ENCODE measurements at places on chromosomes 6 and 20. TPM values are rescaled to one million over a fixed set of nuclear protein-coding genes. Genes with fewer than 3 reads are reported as not detected.
A peak's percentile ranks its signal among the peaks of the same experiment; 100 is the strongest.

The HTR1E gene
- not detected for total RNA-seq

The TPBG gene
- total RNA-seq: not detected

The GPR63 gene
- total RNA-seq: 1.6 TPM

GRCh38 chr6:129755787-129756186 lies 45.8 kb upstream of the ARHGAP18 start:
- H3K4me3 ChIP-seq: no peak overlapping the region
- peaks cover 5% of the 10 kb centered on the region for H3K27me3 ChIP-seq
- no peak overlapping the region for H3K27ac ChIP-seq
- peaks cover 13% of the 10 kb centered on the region for H3K4me1 ChIP-seq

- H3K4me1 ChIP-seq: no peaks in the 10 kb centered on the region
- no peak overlapping the region for H3K4me3 ChIP-seq
- H3K27me3 ChIP-seq: peaks cover 9% of the 10 kb centered on the region
- no peak overlapping the region for H3K27ac ChIP-seq
- DNase-seq: no peak
- no peaks in the 10 kb centered on the region for H3K36me3 ChIP-seq
Observed at GRCh38 chr6:53833155-53833554, 38.4 kb downstream of the LRRC1 start.

DNA sequence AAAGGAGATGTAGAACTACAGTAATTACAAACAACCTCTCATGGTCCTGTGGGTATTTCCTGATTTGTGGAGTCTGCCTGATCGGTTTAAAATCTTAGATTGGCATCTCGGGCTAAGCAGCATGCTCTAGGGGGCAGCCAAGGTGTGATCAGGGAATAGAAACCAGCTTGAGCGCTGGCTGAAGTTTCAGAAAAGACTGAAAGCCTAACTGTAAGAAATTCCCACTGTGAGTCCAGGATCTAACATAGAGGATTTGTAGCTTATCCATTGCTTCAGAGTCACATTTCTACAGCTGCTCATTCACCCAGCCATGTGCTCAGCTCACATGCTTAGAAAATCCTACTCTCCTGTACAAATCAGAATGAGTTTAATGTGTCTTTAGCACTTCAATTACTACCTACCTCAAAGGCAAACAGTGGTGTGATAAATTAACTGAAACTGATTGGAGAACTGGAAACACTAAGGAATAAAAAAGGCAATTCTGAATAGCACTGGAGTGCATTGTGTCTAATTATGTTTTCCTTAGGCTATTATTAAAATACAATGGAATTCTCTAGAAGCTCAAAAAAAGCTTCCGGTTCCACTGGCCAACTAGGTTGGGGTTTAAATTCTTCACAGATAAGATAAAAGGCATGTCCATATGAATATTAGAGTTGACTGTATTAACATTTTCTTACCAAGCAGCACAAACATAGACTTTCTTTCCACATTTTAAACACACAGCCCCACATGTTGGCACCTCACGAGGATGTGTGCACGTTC lies 73.8 kb upstream of the MPC1 start:
- H3K36me3 ChIP-seq: peaks cover 4% of the 10 kb centered on the region
- H3K4me3 ChIP-seq: no peak overlapping the region
- no peak for DNase-seq
- no peaks in the 10 kb centered on the region for H3K4me1 ChIP-seq

DNA sequence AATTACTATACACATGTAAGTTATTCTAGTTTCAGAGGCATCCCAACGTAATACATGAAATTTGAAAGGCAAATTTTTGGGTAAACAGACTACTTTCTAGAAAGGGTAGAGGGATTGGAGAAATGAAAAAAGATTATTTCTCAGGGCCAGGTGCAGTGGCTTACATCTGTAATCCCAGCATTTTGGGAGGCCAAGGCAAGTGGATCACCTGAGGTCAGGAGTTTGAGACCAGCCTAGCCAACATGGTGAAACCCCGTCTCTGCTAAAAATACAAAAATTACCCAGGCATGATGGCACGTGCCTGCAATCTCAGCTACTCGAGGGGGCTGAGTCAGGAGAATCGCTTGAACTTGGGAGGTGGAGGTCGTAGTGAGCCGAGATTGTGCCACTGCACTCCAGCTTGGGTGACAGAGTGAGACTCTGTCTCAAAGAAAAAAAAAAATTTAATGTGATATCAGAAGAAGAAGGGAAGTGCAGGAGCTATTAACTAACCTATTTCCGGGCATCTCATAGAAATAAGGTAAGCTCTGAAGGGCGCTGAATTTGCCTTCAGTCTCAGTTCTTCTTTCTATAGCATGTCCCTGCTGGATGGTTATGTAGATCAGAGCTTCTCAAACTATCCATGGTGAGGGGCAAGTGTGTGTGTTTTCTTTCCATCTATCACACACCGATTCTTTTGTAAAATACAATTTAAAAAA lies 100.3 kb upstream of the MTHFD1L start:
- H3K27me3 ChIP-seq: no peaks in the 10 kb centered on the region
- no peak overlapping the region for H3K4me3 ChIP-seq
- no peaks in the 10 kb centered on the region for H3K4me1 ChIP-seq
- H3K27ac ChIP-seq: no peak overlapping the region
- no peak for DNase-seq

GRCh38 chr20:9441948-9442347 lies 72.4 kb upstream of the LAMP5 start:
- no peaks in the 10 kb centered on the region for H3K27me3 ChIP-seq
- no peaks in the 10 kb centered on the region for H3K4me1 ChIP-seq
- DNase-seq: no peak
- H3K27ac ChIP-seq: no peak overlapping the region

DNA sequence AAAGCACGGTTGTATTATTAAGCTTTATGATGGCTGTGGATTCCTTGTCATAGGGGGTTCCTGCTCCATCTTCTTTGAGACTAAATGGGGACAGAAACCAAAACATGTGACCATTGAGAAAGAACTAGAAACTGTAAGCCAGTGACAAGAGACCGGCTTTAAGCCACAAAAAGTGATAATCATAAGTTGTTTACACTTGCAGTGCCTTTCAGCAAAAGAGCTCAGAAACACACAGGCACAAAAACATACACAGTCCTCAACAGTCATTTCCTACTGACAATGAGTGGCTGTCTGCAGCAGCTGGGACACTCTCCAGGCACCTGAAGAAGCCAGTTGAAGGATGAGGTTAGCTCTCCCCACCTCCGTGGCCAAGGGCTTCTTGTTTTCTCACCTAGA lies 20.0 kb upstream of the UBE2J1 start:
- H3K4me3 ChIP-seq: peak overlapping the region; percentile 5
- peak; percentile 63 for DNase-seq
- peaks cover 9% of the 10 kb centered on the region for H3K27me3 ChIP-seq
- H3K36me3 ChIP-seq: no peaks in the 10 kb centered on the region
- peaks cover 41% of the 10 kb centered on the region for H3K4me1 ChIP-seq

GRCh38 chr20:42402455-42402854 lies 784.3 kb upstream of the CHD6 start:
- no peaks in the 10 kb centered on the region for H3K4me1 ChIP-seq
- no peaks in the 10 kb centered on the region for H3K27me3 ChIP-seq
- no peak overlapping the region for H3K27ac ChIP-seq

Data from activated CD8-positive, alpha-beta T cell treated with anti-CD3 and anti-CD28 coated beads, Interleukin-2, amount 10 ng/mL, durations not matched to agents 7 days and 5 days (primary cell).